CD4-positive, alpha-beta T cell treated with Interleukin-17A for 1 hour (primary cell): ENCODE measurements at places on chromosomes 12 and 14.

DNA sequence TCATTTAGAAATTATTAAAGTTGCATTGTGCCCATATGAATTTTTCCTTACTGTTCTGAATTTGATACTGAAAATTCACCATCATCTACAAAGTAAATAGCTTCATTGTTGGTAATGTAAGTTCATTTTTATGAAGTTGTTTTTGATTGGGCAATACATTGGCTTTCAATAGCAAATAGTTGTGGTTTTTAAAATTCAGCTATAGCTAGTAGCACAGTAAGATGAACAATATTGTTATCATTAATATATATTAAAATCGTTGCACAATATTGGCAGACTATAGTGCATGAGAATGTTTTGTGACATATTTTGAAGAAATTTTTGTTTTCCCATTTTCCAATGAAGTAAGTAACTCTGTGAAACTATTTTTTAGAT is 575.0 kb downstream of the PRKD1 start:
- DNase-seq, result no peak

DNA sequence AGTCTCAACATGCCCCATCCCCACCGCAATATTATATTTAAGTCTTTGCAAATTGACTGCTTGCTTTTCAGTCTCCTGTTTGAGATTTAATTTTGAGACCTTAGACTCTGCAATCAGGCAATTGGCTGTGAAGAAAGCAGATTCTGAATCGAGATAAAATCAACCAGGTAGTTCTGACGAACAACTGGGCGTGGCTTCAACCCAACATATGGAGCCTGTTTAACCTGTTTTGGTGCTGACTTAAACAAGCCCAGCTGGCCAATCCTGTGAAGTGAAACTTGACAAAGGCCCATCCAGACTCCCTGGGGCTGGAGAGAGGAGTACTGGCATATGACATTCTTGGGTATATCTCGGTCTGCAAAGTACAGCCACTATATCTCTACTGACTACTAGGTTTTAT is 9.8 kb upstream of the CIPC start:
- DNase-seq, result no peak

DNA sequence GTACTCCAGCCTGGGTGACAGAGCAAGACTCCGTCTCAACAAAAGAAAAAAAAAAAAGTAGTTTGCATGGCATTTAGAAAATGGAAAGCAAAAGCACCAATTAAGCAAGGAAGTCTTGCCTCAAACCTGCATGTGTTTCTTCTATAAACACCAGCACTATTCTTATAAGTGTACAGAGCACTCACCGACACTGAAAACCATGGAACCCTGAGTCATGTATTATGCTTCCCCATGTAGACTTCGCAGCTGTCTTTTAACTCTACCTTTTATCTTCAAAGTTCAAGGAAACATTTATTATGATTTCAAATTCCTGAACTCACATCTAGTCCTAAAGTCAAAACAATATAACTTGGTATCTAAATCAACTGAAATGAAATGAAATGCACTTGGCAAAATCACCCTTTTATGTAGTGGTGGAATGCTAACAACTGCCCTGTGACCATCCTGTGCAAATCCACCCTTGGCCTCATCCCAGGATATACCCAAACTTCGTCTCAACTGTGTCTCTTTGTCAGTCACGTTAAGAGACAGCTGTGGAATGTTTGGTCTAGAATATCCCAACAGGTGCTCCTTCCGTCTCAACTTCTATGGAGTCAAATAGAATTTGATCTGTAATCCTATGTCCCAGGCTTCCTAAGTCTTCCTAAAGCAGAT is 4.8 kb downstream of the BCAT1 start:
- DNase-seq, result no peak

- no peak for DNase-seq
Measured at GRCh38 chr12:91773749-91774429, 371.8 kb downstream of the BTG1 start.

DNA sequence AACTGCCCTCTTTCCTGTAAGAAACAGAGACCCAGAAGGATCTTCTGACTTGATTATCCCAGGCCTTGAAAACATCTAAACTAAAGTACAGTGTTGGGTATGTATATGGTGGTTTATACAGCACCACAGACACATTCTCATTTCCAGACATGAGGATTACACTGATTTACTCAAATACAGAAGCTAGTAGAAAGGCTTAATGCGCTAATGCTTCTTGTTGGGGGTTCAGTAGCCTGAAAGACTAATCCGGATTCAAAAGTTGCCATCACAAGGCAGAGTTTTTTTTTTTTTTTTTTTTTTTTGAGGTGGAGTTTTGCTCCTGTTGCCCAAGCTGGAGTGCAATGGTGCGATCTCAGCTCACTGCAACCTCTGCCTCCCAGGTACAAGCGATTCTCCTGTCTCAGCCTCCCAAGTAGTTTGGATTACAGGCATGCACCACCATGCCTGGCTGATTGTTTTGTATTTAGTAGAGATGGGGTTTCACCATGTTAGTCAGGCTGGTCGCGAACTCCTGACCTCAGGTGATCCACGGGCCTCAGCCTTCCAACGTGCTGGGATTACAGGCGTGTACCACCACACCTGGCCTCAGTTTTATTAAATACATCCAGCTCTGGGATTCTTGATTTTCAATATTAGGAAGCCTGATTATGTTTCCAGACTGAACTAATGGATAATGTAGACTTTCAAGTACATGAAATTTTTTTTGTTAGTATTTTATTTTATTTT is 46.3 kb upstream of the HECTD1 start:
- DNase-seq, result no peak

- DNase-seq, result no peak
Measured at GRCh38 chr12:31966558-31967205, 7.5 kb downstream of the RESF1 start.

DNA sequence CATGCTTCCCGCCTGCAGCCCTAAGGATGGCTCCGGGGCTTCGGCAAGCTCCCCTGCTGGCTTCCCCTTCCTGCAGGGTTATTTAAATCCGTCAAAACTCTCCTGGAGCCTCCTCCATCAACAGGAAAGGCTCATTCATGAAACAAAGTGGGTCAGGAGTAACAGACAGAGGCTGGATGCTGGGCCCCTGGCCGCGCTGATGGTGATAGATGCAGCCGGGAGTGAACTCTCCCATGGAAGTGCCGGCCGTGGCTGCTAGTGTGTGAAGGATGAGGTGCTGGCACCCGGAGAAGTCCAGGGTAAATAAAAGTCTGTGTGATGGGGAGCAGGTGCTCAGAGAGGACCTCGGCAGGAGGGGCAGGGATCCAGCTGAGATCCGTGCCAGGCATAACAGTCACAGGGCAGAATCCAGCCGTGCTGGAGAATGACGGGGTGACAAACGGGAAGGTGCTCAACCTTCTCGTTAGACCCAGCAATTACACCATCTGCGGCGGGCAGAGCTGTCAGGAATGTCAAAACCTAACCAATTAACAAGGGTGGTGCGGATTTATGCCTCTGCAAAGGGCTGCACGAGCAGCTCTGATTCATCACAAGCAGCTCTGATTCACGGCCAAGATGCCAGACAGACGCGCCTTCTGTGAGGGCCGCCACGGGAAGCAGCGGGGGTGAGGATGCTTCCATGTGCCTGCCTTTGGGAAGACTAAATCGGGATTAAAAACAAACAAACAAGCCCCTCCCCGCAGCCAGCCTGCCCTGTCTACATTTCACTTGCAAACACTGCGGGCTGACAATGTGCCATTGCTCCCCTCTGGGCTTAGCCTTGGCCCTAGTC is 55.6 kb downstream of the SYNE3 start:
- DNase-seq, result no peak

GRCh38 chr14:22505697-22506377 is 83.2 kb downstream of the DAD1 start:
- DNase-seq, result peak; percentile 61

DNA sequence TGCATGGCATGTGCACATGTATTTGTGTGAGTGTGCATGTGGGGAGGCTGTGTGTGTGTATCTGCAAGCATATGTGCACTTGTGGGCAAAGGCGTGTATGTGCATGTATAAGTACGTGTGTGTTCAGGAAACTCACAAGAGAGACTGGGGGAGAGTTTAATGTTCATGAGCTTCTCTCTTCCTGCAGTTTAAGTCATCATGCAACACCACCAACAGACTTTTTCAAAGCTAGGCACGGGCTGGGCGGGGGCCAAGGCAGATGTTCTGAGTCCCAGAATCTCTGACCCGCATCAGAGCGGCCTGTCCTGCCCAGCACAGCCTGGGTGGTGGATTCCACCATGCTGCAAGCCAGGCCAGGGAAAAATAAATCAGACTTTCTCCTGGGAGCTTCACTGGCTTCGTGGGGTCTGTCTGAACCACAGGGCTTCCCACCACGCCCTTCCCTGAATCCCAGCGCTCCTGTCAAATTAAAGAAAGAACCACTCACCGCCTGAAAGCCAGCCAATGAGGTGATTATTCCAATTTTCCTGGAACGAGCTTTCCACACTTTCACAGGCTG is 75.7 kb downstream of the PITPNM2 start:
- DNase-seq, result no peak

DNA sequence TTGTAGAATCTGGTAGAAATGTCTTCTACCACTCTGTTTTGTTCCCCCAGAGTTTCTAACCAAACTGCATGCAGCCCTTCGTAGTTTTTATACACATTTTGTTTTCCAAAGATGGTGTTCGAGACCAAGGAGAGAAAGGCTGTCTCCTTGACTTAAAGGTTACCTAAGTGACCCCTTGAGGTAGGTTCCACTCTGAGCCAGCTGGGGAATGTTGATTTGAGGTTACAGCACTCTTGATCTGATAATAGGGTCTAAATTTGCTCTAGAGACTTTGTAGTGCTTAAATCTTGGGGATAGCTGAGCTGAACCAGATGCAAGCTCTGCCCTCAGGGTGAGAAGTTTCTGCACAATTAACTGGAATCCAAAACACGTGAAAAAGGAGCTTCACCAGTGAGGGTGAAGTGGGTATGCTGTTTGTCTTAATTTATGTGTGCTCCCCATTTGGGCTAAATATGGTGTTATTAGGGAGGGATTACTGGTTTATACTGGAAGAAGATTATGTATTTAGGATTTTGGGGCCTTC is 3.1 kb downstream of the TMBIM6 start:
- DNase-seq, result no peak

- no peak for DNase-seq
Measured at GRCh38 chr14:55746558-55746957, 166.6 kb downstream of the KTN1 start.

DNA sequence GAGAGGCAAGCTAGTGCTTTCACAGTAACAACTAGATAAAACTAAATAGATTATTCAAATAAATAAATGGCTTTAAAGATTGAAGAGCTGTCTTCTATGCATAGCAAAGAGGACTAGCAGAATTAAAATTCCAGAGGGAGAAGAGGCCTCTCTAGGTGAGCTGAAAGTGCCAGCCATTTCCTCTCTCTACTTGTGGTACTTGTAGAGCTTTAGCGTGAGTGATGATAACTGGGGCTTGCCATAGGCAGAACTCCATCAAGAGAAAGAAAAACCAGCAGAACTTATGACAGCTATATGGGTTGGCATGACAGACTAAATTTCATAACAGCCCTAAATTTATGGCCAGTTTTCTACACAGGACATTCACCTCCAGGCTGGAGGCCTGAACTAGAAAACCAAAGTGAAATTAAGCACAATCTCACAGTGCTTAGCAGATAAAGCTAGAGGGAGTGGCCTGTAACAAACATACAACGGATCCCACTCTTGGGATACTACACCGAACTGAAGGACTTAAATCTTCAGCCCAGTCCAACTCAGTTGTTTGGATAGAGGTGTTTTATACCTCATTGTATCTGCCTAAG is 11.0 kb downstream of the SPTLC2 start:
- no peak for DNase-seq

DNA sequence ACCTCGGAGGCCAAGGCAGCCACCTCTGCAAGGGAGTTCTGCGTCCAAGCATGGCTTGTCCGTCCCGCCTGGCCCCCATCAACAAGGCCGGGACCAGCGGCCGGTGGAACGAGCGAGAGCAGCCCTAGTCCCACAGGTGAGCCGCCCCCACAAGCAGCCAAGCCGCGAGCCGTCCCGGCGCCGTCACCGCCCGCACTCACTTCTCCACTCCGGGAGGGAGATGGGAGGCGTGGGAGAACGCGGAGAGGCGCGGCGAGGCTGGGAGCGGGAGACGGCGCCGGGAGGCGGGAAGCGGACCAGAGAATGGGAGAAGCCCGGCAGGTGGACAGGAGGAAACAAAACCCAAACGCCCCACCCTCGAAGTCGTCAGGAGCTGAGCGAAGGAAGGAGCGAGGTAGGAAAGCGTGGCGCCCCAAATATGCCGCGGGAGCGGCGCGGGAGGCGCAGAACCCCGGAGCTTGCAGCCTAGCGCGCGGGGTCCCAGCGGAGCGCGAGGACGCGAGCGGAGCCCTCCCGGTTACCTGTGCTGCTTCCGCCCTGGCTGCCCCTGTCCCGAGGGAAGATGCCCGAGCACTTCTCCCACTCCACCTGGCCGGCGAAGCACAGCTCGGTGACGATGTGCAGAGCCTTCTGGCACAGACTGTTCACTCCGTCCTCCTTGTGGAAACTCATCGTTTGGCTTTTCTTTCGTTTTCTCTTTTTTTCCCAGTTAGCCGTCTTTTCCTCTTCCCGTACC is 600 bp downstream of the SYT10 start:
- no peak for DNase-seq

- DNase-seq, result no peak
Measured at GRCh38 chr12:105451211-105451610, 120.7 kb downstream of the C12orf75 start.

DNA sequence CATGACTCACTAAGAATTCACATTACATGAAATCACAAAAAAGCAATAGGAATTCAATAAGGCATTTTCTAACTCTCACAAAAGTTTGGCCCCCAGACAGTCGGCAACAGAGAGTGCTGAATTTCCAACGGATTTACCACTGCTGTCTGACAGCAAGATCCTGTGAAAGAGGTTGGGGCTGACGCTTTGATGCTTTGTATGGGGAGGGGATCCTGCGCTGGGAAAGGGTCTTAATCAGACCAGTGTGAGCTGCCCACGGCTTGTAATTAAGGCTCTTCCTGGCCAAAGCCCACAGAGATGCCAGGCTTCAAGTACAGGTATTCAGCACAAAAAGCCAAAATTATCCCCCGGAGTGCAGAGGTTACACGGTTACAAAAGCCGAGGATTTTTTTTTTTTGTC is 66.8 kb upstream of the TMCC3 start:
- no peak for DNase-seq

DNA sequence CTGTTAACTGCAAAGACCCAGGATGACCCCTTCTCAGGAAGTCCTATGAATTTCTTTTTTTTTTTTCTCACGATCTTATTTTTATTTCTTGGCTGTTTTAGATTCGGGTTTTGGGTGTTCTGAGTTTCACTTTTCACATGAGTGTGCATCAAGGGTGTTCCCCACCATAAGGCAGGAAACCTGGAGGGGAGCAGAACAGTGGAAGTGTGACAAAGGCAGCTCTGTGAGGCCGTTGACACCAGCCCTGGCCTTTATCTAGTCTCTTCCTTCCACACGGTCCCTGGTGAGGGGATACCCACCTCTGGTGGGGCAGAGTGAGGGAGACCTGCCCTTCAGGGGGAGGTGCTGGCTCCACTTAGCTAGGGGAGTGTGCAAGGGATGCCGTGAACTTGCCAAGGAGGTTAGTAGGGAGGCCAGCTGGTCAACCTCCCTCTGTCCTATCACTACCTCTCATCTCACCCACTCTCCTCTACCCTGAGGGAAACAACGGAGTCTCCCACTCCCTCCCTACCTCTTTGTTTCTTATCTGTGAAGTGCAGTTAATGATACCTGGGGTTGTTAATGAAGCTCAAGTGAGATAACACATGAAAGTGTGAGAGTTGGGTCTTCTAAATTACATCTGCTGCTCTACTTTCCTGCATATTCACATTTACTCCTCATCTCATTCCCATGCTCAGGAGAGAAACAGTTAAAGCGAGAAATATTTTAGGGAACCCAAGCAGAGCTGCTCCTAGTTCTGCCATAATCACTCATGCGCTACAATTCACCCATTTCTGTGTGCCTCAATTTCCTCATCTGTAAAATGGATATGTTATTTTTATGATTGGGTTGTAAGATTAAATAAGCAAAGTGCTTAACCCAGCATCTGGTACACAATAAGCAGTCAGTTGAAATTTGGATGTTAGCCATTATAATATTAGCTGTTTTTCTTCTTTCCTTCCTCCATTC is 4.4 kb upstream of the GALNT6 start:
- peak; percentile 41 for DNase-seq
